ENCODE measurements at places on chromosomes 16 and 17.

- DNase-seq, result no peak
Observed at GRCh38 chr17:51706093-51706492, 445.7 kb downstream of the UTP18 start.

- peak; percentile 53 for DNase-seq
Observed at GRCh38 chr17:43576563-43577229, 30.6 kb upstream of the ETV4 start.

DNA sequence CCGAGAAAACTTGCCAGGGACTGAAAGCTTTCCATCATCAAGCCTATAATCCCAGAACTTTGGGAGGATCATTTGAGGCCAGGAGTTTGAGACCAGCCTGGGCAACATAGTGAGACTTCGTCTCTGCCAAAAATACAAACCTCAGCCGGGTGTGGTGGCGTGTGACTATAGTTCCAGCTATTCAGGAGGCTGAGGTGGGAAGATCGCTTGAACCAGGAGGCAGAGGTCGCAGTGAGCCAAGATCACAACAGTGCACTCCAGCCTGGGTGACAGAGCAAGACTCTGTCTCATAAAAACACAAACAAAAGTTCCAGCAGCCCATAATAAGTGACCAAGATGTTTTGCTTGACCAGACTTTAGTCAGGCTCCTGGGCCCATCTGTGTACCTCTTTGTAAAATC lies 1.9 kb downstream of the MEAK7 start:
- DNase-seq, result no peak

GRCh38 chr17:46117850-46118696 lies 75.2 kb downstream of the KANSL1 start:
- DNase-seq, result no peak

DNA sequence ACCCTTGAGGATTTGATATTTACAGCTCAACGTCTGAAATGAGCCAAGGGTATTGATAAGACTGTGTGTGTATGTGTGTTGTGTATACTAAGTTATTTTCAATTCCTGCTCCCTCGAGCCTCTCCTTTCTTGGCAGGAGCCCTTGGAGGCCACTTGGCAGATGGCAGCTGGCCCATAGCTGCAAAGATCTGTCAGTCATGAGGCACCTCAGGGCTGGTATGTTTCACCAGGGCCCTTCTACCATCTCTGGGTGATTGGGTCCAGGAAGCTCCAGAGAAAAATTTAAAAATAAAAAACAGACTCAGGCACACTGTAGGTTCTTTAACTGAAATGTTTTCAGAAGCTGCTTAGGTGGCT lies 355.7 kb downstream of the HAPSTR1 start:
- no peak for DNase-seq

- peak; percentile 76 for DNase-seq
Observed at GRCh38 chr17:28371245-28372202, at the start of gene SARM1. TSS of gene SARM1 (plus strand) at chr17:28371694. CDS start at chr17:28372033, 339 bp downstream.

GRCh38 chr16:81457326-81458133 lies 12.9 kb downstream of the CMIP start:
- DNase-seq, result no peak

GRCh38 chr16:67150833-67151396 lies at the start of gene B3GNT9:
TSS of gene B3GNT9 (minus strand) at chr16:67150998. CDS start at chr16:67150485, 513 bp downstream.
- DNase-seq, result no peak

- no peak for DNase-seq
Observed at GRCh38 chr17:73841431-73842060, 197.3 kb upstream of the SDK2 start.

- DNase-seq, result no peak
Observed at GRCh38 chr16:61544165-61544564, 492.1 kb downstream of the CDH8 start.

- peak; percentile 71 for DNase-seq
Observed at GRCh38 chr17:41801374-41802271, 10.1 kb downstream of the P3H4 start.

DNA sequence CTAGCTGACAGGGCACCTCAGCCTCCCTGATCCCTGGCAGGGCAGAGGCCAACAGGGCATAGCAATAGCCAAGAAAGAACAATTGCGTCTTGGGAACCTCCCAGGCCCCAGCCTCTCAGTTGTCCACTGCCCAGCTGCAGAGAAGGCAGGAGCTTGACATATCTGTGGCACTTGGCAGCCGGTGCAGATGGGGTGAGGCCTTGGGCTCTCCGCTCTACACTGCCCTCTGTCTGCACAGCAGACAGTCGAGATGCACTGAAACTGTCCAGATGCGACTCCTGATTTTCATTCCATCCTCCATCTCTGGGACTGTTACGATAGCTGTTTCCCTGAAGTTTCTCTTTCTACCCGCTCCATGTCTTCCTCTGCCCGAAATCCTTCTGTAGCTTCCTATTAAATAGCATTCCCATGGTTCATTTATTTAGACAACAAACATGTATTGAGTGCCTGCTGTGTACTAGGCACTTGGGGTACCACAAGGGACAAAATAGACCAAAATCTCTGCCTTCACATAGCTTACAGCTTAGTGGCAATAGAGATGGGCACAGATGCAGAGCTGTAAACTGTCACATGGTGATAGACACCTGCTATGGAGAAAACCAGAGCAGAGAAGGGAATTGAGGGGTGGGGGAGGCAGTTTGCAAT lies 3.3 kb downstream of the POLR3E start:
- peak; percentile 31 for DNase-seq

- DNase-seq, result no peak
Observed at GRCh38 chr16:85422196-85422631, 190.9 kb upstream of the GSE1 start.

- DNase-seq, result no peak
Observed at GRCh38 chr16:80041410-80041809, 440.9 kb upstream of the MAF start.

- no peak for DNase-seq
Observed at GRCh38 chr17:78242024-78242742, 10.8 kb downstream of the TMEM235 start.

GRCh38 chr16:14378131-14378551 lies 251.9 kb downstream of the PARN start:
- no peak for DNase-seq

- DNase-seq, result peak; percentile 6
Observed at GRCh38 chr17:41486809-41487530, 2.7 kb downstream of the KRT36 start.

GRCh38 chr16:10743227-10743609 lies 424 bp upstream of the NUBP1 start:
- no peak for DNase-seq

GRCh38 chr17:15171167-15172047 lies 93.7 kb downstream of the PMP22 start:
- DNase-seq, result no peak

DNA sequence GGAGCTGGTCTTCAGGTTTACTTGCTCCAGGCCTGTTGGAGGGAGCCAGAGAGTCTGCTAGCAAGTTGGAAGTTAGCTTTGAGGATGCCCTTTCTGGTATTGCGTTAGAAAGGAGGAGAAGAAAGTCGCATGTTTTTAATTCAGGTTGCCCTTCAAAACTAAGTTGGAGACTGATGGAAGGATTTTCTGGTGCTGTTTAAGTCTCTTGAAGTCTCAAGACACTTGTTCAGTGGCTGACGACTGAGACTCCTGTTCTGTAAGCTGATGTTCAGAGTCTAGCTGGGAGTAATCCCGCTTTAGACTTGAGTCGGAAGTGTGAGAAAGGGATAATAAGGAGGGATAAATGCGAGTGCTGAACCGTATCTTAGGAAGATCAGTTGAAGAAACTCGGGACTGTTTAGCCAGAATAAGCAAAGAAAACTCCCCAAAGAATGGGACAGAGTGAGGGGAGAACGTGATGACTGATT lies 740 bp downstream of the AATF start:
- DNase-seq, result no peak

DNA sequence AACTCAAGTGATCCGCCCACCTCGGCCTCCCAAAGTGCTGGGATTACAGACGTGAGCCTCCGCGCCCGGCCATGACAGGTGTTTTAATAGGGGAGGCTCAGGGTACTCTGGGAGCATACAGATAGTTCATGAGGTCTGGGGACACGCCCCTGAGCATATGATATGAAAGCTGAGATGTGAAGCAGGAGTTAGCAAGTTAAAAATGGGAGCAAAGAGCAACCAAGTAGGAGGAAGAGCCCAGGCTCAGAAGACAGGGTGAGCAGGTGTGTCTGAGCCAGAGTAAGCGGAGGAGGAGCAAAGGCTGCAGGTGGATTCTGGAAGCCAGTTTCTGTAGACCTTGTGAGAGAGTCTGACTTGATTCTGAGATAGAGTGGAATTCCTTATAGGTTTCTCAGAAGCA lies 103.6 kb downstream of the DNAH9 start:
- no peak for DNase-seq

GRCh38 chr17:56523042-56523441 lies 70.5 kb upstream of the NOG start:
- DNase-seq, result no peak

DNA sequence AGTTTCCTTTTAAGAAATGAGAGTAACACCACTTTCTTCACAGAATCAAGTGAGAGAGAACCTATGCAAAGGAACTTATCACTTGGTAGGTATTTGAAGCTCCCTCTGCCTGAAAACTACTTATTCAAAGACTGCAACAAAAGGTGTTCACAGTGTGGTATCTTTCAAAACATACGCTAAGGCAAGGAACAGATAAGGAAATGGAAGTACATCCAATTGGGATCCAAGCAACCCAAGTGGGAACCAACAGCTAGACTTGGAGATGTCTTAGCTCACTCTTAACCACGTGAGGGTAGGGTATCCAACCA lies 431 bp upstream of the PPM1E start:
- no peak for DNase-seq

DNA sequence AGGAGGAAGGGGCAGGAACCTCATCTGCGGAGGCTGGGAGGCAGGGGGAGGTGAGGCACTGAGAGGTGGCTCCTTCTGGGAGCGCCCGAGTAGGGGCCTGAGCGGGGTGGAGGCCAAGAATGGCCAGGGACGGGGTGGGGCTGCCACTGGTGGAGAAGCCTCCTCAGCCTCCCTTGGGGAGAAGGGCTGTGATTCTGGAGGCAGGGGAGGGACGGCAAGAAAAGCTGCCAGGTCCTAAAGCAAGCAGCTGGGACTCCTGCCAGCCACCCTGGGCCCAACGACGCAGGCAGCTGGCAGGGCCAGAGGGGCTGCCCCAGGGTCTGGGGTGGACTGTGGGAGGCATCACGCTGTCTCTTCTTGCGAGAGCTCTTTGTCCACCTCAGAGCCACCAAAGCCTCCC lies 12.7 kb upstream of the MLKL start:
- no peak for DNase-seq

GRCh38 chr16:86442703-86443102 lies 67.6 kb upstream of the FOXF1 start:
- no peak for DNase-seq

GRCh38 chr16:89042711-89043551 lies 50.7 kb upstream of the ACSF3 start:
- no peak for DNase-seq

DNA sequence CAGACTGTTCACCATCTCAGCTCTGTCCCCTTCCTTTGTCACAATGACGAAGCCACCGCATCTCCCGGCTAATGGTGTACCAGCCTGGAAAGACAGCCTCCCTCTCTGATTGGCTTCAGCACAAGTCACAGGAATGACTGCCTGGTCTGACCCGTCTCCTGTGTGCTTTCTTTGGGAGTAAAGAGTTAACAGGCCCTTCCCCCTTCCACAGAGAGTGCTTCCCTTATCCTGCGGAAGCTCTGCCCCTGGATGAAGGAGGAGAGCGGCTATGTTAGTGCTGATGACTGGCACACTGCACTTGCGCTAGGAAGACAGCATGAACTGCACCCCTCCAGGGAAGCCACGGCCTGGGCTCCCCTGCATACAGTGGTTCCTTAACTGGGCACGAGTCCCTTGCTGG lies 11.3 kb downstream of the USB1 start:
- no peak for DNase-seq

DNA sequence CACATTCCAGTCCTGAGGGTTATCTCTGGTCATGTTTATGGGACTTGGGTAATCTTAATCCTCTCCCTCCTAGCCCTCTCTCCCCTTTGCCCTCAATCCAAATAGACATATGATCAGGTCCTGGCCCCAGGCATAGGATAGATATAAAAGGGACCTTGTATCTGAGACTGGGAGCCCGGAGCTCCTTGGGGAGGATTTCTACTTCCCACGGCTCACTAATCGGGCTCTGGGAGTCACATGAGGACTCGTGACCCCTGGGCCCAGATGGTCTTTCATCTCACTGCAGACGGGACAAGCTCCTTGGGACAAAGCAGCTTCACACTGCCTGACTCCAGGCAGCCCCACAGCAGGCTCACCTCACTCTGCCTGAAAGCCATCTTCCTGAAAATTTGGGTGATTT lies 57.8 kb upstream of the LYRM9 start:
- DNase-seq, result no peak

DNA sequence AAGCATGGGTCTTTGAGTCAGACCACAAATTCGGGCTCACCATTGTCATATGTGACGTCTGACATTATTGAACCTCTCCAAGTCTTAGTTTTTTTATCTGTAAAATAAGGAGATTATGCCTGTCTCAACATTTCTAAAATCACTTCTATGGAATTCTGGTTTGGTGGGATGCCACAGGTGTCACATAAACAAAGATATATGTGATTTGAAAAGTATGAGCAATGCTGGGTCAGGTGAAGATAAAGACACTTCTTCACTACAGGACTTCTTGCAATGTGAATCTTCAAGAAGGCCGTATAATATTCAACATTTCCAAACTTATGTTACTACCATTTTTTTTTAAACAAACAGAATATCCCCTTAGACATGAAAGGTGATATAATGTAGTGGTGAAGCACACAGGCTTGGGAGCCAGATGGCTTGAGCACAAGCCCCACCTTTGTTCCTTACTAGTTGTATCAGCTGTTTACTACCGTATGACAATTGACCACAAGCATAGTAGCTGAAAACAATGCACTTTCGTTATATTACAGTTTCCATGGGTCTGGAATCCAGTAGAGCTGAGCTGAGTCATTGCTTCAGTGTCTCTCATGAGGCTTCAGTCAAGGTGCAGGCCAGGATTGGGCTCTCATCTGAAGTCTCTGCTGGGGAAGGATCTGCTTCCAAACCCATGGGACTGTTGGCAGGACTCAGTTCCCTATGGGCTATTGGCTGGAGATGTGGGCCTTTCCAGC lies 87.7 kb downstream of the UTP18 start:
- no peak for DNase-seq

- no peak for DNase-seq
Observed at GRCh38 chr17:1972487-1973160, 52.5 kb downstream of the RTN4RL1 start.

GRCh38 chr17:19659366-19660177 lies 11.0 kb downstream of the ALDH3A2 start:
- no peak for DNase-seq

DNA sequence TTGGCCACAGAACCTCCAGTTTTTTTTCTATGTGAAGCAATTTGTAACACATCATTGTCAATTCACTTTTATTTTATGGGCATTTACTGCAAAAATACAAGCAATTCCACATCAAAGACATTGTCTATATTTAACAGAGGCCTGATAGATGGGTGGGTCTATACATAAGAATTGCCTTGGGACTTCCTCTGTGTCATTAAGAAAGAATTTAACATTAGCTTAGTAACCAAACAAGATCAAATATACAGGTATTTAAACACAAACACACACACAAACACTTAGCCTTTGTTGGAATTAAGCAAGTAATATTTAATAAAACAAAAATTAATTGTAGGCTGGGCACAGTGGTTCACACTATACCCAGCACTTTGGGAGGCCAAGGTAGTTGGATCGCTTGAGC lies 4.3 kb upstream of the PITPNC1 start:
- no peak for DNase-seq
